Stimulated activated CD8-positive, alpha-beta memory T cell treated with anti-CD3 and anti-CD28 coated beads, Interleukin-2, amount 100 ng/mL, for 1 hour (primary cell): ENCODE measurements at places on chromosomes 2 and 18.

DNA sequence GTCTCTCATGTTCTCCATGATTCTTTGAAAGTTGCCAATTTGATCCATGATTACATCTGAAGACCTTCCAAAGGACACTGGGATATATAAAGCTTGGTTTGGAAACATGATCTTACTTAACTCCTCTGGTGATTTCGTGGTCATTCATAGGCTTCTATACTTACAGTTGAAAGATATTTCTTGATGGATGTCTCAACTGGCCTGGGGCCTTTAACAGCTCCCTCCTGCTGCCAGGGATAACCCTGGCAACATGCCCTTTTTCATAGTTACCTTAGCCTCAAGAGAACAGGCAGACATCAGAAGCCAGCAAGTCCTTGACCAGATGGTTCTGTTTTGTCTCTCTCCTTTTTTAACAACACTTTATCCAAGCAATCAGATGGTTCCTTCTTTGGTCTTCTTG is 23.5 kb upstream of the MFF start:
- no peak for DNase-seq

DNA sequence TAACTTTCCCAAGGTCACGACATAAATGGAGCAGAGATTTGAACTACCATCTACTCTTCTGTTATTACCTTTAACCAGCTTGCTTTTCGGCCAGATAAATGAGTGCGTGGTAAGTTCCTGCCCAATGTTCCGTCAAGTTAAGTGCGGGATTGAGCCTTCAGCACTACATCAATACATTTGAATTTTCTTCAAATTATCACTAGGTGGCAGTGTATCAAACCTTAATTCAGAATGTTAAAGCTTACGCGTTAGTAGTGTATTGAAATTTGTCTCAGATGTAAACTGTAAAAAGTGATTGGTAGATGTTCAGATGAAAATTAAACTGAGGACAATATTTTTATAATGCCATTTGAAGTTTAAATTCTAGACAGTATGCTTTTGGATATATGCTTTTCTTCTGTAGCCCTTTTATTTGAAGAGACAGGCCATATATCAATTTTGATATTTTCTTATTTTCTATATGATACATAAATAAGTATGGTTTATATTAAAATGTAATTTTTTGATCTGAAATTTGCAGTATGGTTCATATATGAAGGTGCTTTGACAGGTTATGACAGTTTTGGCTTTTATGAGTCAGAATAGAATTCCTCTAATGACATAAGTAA is 681.3 kb downstream of the ADCYAP1 start:
- DNase-seq: no peak

GRCh38 chr2:1956520-1957289 is 212.4 kb upstream of the PXDN start:
- no peak for DNase-seq

DNA sequence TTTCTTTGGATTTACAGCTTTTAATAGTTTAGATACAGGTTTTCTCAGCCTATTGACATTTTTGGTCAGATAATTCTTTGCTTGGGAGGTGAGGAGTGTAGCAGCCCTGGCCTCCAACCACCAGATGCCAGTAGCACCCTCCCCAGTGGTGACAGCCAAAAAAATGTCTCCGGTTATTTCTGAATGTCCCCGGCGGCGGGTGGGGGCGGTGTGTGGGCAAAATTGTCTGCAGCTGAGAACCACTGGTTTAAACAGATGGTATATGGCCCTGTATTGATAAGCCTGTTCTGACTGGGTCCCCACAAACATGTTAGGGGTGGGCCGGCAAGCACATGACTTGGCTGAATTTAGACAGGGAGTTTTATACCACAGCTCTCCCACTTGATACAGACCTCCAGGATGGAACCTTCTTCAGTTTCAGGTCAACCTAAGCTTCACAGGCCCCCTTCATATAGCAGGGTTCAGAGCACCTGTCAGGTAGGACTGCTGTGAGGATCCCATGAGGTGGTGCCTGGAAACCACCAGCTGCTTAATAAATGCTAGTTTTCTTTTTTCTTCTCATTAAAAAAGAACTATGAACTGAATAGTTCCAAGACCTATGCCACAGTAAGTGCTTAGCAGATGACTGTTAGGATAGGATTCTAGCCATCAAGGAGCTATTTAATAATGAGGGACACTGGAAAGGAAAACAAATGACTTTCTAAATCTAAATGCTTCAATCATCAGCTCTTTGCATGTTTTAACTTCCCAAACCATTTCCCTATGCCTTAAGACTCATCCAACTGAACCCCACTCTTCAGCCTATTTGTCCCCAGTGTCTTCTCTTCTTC is 18.1 kb downstream of the LPIN2 start:
- peak; percentile 35 for DNase-seq

DNA sequence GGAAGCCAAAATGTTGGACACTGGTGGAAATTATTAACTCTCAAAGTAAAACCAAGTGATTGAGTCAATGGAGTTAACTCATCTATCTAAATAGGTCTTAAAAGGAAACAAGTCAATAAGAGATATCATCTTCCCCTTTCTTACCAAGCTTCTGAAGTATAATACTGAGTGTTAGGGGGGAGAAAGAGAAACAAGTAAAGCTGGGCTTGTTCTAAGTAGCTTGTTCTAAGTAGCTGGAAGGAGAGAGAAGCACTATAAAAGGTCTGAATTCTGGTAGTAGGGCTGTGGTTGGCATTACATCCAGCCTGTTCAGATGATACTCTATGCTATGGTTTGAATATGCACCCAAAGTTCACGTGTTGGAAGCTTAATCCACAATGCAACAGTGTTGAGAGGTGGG is 26.8 kb downstream of the YES1 start:
- no peak for DNase-seq

GRCh38 chr2:171226461-171226860 is 65.8 kb upstream of the TLK1 start:
- no peak for DNase-seq

GRCh38 chr2:58762176-58762781 is 521.2 kb upstream of the FANCL start:
- DNase-seq: no peak

DNA sequence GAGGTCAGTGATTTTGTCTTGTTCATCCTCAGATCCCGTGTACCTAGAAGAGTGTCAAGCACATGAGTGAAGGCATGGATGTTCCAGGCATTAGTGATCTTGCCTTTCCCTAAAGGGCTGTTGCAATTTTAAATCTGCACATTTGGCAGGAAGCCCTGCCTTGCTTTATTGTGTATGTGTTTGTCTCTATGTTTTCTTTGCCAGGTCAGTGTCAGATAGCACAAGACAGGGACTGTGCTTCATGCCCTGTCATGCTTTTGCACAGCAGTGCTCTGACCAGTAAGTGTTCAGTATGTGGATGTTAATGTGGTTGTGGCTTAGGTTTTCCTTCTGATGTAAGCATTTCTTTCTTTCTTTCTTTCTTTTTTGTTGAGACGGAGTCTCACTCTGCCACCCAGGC is 131.5 kb downstream of the RGPD3 start:
- DNase-seq: no peak

- DNase-seq: no peak
Observed at GRCh38 chr2:98738304-98738703, 7.4 kb upstream of the MGAT4A start.

GRCh38 chr2:206481056-206481455 is 37.7 kb downstream of the ADAM23 start:
- DNase-seq: no peak

DNA sequence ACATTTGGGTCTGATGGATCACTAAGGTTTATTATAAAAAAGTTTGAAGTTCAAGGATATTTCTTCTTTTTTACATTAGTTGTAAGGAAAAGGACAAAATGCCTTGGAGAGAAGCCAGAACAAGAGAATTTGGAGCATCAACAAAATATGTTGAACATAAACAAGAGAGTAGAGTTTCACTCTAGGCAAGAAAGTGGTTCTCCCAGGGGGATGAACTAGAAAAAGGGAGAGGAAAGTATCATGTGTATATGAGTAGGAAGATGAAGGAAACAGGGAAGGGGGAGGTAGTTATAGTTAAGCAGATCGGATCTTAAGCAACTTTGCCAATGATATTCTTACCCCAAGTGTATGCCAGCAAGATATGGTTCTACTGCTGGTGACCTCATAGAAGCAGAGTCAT is 63.8 kb upstream of the GALNT3 start:
- no peak for DNase-seq

DNA sequence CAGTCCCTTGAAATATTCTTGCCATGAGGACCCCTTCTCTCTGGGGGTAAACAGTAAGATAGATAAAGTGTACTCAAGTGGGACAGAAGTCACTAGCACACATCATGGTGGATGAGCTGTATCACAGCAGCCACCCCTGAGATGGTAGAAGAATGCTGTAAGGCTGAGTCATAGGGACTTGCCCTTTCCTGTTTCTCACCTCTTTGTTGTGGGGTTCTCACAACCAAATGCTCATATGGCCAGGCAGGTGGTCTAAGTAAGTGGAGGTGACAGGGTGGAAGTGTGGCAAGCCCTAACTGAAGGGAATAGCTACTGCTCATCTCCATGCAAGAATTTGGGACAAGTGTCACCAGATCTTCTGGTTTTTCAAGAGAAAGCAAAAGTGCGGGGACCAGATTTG is 202.7 kb upstream of the SLC14A2 start:
- no peak for DNase-seq

GRCh38 chr18:52439457-52439856 is 99.5 kb downstream of the DCC start:
- DNase-seq: no peak

DNA sequence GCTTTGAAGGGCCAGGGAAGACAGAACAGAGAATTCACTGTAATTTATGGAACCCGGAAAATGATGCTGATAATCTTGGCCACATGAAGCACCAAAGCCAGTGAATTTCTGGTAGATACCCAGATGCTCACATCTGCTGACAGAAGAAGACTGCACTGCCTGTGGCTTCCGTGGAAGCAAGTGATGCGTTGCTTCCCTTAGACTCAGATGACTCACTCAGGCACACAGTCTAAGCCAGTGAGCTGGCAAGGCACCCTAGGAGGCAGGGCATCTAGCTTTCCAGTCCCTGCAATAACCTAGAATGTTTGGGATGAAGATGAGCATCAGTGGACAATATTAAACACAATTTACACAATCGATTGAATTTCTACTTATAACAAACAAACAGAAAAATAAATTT is 284.7 kb downstream of the CMPK2 start:
- no peak for DNase-seq

DNA sequence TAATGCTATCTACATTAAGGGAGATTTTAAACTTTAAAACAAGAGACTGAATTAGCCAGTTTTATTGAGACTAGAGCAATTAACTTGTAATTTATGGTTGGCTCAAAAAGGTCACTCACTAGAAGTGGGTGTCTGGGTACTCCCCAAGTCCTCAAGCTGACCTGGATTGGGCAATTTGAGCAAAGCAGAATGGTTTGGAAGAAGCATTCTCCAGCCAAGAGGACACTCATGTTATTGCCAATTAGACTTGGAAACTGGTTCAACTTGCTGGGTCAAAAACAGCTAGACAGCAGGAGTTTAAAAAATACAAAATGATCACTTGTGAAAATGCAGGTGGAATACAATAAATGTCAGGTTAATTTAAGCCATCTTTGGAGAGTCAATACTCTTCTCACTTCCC is 29.5 kb upstream of the MYO1B start:
- DNase-seq: no peak

GRCh38 chr18:36812678-36813077 is 16.1 kb downstream of the TPGS2 start:
- DNase-seq: no peak

DNA sequence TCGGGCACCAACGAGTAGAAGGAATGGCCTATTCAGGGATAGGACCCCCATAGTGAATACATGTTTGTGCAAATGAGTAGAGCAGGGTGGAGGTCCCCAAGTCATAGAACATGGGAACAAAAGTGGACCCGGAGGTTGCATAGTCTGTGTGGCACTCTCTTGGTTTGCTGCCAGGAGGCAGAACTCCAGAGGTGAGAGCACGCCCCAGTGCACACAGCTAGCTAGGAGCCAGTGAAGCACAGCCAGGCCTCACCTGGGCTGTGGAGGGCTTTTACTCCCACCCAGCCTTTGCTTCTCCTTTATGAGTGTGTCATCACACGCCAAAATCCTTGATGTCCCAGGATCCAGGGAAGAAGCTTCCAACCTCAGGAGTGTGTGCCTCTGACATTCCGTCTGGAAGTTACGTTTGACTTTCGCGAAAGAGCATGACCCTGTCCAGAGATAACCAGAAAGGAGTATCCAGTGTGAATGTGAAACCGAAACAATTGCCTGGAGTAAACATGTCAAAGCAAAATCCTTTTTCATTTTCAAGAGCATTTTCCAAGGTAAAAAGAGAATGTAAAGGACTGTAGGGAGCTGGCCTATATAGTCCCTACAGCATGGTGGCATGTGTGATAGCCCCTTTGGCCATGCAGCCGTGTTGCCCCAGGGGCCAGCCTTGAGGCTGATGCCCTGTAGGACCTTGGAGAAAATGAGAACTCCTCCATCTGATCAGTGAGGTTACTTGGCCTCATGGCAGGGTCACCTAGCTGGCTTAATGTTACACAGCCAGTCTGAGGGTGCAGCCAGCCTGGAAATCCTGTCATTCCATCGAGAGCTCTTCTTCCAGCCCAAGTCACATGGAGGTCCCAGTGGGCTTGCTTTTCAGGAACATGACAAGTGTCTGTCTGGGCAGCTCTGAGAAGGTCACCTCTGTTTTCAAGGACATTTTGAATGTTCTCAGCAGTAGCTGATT is 8.8 kb downstream of the TRIB2 start:
- no peak for DNase-seq

DNA sequence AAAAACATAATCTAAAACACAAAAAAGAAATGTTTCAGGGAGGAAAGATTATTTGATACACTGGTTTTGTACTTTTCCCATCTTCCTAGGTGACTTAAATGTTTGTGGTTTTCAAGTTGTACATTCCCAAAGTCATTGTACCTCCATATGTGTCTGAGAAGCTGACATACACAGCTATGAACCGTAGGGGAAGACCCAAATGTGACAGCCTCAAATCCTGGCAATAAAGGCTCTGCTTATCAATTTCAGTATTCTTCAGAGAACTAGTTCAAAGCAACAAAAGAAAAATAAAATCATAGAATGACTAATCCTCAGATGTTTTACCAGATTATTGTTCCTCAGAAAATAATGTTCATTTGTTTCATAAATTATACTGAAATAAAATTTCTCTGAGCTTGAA is 2.5 kb downstream of the DYNC2LI1 start:
- DNase-seq: no peak

GRCh38 chr2:164826293-164827243 is 15.1 kb downstream of the COBLL1 start:
- no peak for DNase-seq

DNA sequence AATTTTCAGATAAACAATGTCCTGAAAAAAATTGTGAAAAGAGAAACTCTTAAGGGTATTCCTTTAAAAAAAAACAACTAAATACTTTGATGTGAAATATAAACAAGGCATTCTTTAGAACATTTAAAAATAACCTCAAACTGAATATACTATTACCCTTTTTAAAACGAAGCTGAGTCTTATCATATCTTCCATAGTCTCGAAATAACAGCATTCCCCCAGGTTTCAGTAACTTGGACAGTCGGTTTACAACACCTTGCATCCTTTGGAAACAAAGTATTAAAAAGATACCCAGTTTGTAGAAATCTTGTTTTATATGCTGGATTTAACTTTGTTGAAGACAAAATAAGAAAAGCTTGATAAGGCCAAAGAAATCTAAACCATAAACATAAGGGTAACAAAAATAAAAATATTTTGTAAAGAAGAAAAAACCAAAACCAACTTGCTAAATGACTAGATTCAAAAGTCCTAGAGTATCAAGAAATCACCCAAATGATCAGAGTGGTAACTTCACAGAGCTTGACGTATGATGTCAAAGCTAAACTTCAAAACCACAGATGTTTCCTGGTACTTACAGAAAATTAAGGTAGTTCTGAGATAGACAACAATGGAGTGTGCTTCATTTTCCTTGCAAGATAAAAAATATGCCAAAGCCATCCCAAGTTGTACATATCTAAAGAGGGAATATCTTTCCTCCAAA is 107.8 kb downstream of the METTL8 start:
- no peak for DNase-seq

- DNase-seq: no peak
Observed at GRCh38 chr2:212117926-212118325, 420.7 kb downstream of the ERBB4 start.
